Urothelium cell line (cell line): ENCODE measurements at places on chromosomes 12 and 14.

DNA sequence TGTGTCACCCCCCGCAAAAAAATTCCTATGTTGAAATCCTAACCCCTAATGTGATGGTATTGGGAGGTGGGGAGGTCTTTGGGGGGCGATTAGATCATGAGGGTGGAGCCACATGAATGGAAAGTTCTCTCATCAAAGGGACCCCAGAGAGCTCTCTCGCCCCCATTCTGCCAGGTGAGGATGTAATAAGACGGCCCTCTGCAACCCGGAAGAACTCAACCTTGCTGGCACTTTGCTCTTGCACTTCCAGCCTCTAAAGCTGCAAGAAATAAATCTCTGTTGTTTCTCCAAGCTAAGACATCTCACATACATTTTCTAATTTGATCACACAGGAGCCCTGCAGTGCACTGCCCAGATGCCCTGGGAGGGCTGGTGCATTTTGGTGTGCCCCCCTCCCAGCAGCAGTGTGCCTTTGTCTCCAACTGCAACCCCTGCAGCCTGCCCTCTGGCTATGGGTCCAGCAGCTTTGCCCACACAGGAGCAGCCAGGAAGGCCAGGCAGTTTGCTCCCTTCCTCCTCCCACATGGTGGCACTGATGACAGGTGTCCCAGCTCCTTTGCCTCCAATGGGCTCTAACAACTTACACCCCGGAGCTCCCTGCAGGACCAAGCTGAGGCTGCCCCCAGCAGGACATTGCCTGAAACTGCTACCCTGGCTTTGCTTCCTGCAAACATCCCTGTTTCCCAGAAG, 59.3 kb downstream of the C14orf132 start:
- peak; percentile 26 for DNase-seq

GRCh38 chr12:110182281-110182680, 58.1 kb downstream of the IFT81 start:
- DNase-seq, result no peak

DNA sequence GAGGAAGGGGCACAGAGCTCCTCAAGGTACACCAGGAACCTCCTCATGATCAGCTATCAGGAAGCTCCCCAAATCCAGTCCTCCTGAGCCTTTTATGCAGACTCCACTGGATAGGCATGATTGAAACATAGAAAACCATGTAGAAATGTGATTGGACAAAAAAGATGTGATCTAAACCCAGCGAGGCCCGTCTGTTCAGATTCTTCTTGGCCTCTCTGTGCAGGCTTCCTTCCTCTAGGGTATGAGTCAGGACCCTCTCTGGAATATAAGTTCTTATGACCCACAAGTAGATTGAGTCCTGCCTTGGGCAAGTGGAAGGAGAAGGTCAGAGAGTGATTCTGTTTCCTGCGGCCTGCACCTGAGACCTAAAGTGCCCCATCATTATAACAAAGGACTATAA, 166.3 kb downstream of the PHLDA1 start:
- no peak for DNase-seq

DNA sequence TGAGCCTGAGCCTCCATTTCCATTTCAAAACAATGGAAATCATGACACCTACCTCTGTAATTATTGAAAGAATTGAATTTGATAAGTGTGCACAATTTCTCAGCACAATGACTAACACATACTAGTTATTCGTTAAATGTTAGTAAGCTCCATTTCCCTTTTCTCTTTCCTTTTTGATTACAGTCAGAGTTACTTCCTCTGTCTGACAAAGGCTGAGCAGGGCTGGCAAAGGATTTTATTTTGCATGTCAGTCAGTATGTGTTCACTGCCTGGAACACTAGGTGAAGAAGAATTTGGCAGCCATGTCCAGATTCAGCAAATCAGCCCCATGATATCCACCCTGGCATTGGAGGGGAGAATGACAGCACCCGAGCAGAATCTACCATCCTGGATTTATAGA, 12.2 kb upstream of the RHOJ start:
- no peak for DNase-seq

DNA sequence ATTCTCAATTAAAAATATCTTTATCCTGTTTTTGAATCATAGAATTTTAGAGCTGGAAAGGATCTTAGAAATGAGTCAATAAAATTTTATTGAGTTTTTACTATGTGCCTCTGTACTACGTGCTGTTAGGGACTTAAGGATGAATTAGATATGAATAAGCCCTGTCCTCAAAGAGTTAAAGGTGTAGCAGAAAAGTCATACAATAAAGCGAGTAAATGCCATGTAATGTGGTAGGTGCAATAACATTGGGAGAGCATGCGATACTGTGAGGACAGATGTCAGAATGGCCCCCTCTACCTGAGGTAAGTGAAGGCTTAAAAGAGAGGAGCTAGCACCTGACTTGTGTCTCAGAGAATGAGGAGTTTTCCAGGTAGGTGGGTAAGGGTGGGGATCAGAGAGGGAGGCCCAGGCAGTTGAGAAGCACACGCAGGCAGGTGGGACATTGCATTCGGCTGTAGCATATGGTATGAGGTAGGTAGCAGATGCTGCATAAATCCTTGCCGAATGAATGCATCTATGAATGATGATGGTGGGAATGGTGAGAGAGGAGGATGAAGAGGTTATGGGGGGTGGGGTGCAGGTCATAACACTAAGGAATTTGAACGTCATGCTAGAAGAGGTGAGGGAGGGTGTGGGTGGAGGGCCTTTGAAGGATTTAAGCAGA, 35.4 kb upstream of the ATP23 start:
- DNase-seq, result no peak

- DNase-seq, result no peak
Observed at GRCh38 chr12:82912406-82912805, 225.7 kb downstream of the TMTC2 start.

GRCh38 chr14:70009961-70010360, 130.7 kb downstream of the SMOC1 start:
- no peak for DNase-seq

DNA sequence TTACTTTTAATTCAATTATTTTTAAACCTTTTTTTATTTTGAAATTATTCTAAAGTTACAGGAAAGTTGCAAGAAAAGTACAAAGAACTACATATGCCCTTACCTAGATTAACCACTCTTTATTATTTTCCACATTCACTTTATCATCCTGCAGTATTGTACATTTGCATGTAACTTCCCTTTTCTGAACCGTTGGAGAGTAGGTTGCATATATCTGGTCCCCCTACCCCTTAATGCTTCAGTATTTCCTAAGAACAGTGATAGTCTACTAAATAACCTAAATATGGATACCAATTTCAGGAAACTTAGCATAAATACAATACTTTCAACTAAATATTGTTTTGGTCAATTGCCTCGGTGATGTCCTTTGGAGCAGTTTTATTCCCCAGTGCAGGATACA, 15.0 kb downstream of the G2E3 start:
- no peak for DNase-seq

DNA sequence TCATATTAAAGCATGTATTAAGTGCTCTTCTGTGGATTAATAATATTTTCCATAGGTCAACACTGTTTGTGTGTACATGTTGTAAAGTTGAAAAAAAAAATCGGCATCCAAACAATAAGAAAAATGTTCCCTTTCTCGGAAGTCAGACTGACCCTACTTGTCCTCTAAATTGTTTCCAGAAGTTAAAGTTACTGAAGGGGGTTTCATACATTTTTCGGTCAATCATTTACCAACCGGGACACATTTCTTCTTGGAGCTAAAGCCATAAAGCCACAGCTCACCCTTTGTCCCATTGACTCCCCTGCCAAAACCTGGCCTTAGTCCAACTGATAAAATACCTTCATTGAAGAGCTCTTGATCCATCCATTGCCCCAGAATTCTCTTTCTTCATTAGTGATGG, 230.0 kb downstream of the ANO2 start:
- DNase-seq, result no peak

DNA sequence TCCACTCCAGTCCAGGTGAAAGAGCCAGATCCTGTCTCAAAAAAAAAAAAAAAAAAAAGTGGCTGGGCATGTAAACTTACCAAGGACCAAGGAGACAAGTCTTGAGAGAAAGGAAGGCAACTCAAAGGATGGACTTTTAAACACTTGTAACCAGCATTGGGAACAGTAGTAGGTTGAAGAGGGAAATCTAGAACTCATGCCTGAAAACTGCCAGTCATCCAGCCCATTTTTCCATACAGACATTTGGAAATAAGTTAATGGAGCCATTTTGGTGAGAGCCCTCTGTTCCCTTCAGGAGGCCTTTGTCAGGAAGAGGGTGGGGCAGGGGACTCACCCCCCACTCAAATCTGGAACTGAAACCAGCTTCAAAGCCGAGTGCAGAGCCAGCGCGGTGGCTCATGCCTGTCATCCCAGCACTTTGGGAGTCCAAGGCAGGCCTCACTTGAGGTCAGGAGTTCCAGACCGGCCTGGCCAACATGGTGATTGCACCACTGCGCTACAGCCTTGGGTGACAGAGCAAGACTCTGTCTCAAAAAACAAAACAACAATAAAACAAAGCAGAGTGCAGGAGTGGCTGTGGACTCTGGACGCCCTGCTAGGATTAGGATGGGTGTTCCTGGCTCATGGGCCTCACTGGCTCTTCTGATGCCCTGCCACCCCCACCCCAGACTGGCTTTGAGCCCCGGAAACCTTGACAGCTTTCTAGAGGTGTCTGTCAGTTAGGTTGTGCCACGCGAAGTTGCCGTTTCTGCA, 1.6 kb upstream of the MLXIP start:
- DNase-seq, result no peak

DNA sequence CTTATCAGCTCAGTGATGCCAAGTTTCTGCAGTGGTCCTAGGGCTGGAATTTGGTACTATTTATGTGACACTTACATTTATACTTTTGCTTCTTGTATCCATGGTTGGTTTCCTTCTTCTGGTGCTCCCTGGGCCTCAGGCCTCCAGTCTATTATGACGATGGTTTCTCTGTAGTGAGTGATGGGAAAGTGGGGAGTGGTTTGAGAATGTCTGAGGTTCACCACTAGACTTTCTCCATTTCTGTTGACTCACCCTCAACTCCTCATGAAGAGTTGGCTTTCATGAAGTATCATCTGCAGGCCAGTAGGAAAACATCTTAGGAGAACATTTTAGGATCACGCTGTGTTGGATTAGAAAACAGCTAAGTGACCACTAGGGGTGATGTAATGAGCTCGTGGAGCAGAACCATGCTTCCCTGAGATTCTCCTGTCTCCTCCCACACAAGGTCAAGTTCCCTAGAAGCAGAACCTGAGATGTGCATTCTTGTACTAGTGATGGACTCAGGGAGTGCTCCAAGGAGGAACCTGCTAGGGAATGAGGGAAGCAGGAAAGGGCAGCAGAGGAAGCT, 32.1 kb downstream of the RPH3A start:
- no peak for DNase-seq

GRCh38 chr12:69161829-69162228, 77.5 kb upstream of the CPSF6 start:
- no peak for DNase-seq

DNA sequence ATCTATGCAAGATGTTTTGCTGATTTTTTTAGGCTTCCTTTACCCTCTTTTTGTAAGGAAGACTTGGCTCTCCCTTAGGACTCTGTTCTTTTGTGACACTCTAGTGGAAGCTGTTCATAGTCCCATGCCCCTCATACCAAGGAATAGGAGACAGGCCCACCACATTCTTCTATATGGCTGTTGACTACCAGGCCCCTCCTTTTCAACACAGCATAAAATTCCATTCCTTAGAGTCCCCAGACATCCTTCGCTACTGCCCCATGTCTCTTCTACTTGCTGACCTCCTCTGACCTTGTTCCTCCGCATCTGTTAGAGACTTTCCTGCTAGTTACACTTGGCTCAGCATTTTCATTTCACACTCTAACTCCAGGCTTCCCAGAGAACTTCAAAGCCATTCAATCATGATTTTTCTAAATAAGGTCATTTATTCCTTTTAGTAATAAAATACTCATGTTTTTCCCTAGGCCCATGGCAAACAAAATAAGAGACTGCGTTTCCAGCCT, 9.7 kb downstream of the PIK3C2G start:
- no peak for DNase-seq

- DNase-seq, result peak; percentile 17
Observed at GRCh38 chr12:43776498-43776897, 17.7 kb downstream of the IRAK4 start.

- no peak for DNase-seq
Observed at GRCh38 chr12:54983536-54984101, 943 bp downstream of the TESPA1 start.

- no peak for DNase-seq
Observed at GRCh38 chr12:31387466-31387865, 61.5 kb upstream of the SINHCAF start.

GRCh38 chr14:75522224-75522982, at the start of gene BATF:
Gene BATF, plus strand, starts transcription at chr14:75522469. Its CDS starts 214 bp downstream, at chr14:75522683.
- DNase-seq, result no peak

DNA sequence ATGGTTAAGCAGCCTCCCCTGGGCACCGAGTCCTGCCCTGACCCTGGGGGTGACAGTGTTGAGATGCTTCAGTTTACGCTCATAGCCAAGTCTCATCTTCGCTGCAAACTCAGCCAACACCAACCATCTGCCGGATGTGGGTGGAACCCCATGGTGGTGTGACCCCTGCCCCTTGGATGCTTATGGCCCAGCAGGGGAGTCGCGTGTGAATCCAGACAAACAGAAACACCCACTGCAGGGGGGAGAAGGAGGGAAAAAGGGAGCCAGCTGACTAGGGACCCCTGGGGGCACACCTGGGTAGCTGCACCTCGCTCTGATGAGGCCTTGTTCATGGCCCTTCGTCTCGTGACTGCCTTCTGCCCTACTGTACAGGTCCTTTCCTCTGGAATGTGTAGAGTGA, 23.8 kb downstream of the AACS start:
- DNase-seq, result no peak

DNA sequence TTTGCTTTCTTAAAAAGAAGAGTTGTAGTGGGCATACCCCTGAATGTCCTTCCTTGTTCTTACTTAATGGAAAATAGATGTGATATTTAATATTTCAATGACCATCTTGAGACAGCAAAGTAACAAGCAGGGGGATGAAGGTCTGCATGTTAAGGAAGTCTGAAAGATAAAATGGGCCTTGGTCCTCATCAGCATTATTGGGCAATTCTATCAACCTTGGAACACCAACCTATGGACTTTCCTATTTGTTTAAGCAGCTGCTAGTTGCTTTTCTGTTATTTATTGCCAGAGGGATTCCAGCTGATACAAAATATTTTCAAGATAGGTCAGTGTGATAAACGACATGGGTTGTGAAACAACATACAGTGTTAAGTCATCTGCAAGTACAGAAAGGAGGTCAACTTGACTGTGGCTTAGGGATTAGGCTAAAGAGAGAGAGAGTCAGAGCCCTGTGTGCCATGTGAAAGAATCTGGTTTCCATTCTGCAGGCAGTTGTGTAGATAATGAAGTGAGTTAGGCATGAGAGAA, 16.4 kb upstream of the A2M start:
- no peak for DNase-seq

GRCh38 chr12:128813883-128814282, 9.9 kb downstream of the SLC15A4 start:
- no peak for DNase-seq

GRCh38 chr14:68363843-68364767, 428.8 kb downstream of the ZFP36L1 start:
- peak; percentile 58 for DNase-seq
